Uterine smooth muscle cell (primary cell): ENCODE measurements at places on chromosomes 7 and 10. TPM values are rescaled to one million over a fixed set of nuclear protein-coding genes. Genes with fewer than 3 reads are reported as not detected.

Gene SLC18A3
- not detected in 2 replicates for total RNA-seq

Gene SMO
- total RNA-seq, result 10.8 and 29.2 TPM in 2 replicates

Gene GJC3
- total RNA-seq, result not detected in 2 replicates

Gene SFMBT2
- 3.5 and 4.1 TPM in 2 replicates for total RNA-seq

Gene GRID2IP
- not detected in 2 replicates for total RNA-seq

Gene C1QL3
- total RNA-seq, result not detected in 2 replicates

Gene SIRT1
- total RNA-seq, result 20.6 and 22.4 TPM in 2 replicates

Gene NEUROG3
- not detected in 2 replicates for total RNA-seq

Gene LRRN3
- total RNA-seq, result 1.2 and 4.1 TPM in 2 replicates

Gene OR9A2
- total RNA-seq, result not detected in 2 replicates

Gene NRP1
- 429 and 516 TPM in 2 replicates for total RNA-seq

Gene PAX4
- total RNA-seq, result not detected in 2 replicates

Gene MYPN
- 0.25 and 0.55 TPM in 2 replicates for total RNA-seq

Gene DGKI
- total RNA-seq, result 2.4 and 2.9 TPM in 2 replicates

Gene SLC39A12
- under 0.01 TPM in 1 of 2 replicates, not detected in the other for total RNA-seq

Gene GPR37
- total RNA-seq, result 1.5 and 2.0 TPM in 2 replicates

Gene HABP2
- total RNA-seq, result not detected in 2 replicates

Gene WNT16
- under 0.01 and 0.87 TPM in 2 replicates for total RNA-seq

Gene TBRG4
- total RNA-seq, result 64.7 and 93.0 TPM in 2 replicates

Gene FIS1
- 225 and 261 TPM in 2 replicates for total RNA-seq

Gene LEP
- total RNA-seq, result 0.12 TPM in 1 of 2 replicates, not detected in the other

Gene GRM8
- total RNA-seq, result 0.11 TPM in 1 of 2 replicates, not detected in the other

Gene MKX
- total RNA-seq, result 11.6 and 28.9 TPM in 2 replicates

Gene HTR5A
- total RNA-seq, result under 0.01 TPM in 1 of 2 replicates, not detected in the other

Gene AGAP4
- 2.6 and 4.9 TPM in 2 replicates for total RNA-seq

Gene ZNF485
- 3.0 and 3.9 TPM in 2 replicates for total RNA-seq

Gene SPDYE9
- total RNA-seq, result not detected in 2 replicates

Gene LIPJ
- not detected in 2 replicates for total RNA-seq
